CD8-positive, alpha-beta T cell (primary cell): ENCODE measurements at places on chromosomes 1 and 21. TPM values are rescaled to one million over a fixed set of nuclear protein-coding genes. Genes with fewer than 3 reads are reported as not detected.
A peak's percentile ranks its signal among the peaks of the same experiment; 100 is the strongest.

DNA sequence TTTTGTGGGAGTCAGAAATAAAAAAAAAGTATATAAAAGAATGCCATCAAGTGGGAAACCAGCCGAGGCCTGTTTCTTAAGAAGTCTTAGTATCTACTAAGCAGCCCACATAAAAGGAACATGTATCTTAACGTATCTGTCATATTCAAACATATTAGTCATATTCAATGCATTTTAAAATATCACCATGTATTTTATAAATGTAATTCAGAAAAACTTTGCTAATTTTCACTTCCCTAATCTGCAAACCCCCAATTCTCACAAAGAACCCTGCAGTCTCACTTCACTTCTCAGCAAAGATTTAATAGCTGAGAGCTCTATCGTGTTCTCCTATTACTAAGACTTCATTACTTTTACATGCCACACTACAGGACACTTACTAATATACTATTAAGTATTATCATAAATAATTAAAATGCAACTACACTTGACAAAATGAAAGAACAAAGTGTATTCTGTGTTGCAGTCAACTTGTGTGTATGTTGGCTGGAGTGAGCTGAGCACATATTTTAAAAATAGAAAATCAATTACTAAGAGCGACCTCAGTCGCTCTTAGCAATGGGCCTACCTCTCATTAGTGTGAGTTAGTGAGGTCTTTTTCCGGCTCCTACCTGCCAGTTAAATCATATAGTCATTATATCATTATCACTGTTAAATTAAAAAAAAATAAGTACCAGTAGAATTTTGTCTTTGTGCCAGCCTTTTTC lies 484.3 kb downstream of the LMO4 start:
- no peak for DNase-seq

DNA sequence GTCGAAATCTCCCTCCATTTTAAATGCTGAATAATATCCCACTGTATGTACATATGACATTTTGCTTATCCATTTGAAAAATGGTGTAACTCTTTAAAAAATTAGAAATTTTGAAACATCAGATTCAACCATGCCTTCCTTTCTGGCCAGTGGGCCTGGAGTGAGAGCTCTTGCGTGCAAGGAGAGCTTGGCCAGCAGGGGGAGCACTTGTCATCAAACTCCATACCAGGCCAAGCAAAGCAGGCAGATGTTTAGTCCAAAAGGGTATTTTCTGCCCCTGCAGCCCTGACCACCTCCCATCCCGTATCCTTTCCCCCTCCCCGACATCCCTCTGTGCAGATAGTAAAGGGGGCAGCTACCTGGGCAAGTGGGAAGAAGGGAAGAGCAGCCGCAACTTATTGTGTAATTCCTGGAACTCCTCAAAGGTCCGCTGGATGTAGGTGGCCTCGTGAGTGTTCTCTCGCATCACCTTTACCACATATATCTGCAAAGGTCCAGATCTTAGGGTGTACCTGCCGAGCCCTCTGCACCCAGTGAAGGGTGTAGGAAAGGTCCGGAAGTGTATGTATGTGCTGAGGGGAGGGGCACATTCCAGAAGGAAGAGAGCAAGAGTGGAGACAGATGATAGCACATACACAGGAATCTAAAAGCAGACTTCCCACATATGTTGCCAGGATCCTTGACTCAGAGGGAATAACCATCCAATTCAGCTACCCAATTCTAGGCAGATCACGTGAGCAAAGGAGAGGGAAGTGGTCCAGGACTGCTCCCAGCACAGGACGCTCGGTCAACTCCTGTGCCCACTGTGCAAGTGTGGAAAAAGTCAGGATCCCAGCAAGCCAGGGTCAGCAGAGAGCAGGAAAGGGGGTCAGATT lies 19.9 kb upstream of the PPP1R15B start:
- peak; percentile 80 for DNase-seq

DNA sequence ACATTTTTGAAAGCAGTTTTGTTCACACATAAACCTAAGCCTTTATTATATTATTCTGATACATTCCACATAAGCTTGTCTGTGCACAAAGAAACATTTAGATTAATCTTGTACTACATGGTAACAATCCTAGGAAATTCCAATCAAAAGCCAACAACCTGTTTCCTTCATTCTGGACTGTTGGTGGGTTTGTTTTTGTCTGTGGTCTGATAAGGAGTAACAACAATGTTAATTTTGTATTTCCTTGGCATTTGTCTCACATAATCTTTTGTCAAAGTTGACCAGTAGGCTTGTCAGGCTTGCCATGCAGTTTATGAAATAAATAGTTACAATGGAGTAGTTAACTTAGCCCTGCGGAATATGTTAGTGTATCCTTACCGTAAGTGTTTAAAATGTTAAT lies 183.3 kb downstream of the DHRS3 start:
- no peak for DNase-seq

- DNase-seq, result peak; percentile 40
Observed at GRCh38 chr1:198936371-198937083, 297.7 kb downstream of the PTPRC start.

DNA sequence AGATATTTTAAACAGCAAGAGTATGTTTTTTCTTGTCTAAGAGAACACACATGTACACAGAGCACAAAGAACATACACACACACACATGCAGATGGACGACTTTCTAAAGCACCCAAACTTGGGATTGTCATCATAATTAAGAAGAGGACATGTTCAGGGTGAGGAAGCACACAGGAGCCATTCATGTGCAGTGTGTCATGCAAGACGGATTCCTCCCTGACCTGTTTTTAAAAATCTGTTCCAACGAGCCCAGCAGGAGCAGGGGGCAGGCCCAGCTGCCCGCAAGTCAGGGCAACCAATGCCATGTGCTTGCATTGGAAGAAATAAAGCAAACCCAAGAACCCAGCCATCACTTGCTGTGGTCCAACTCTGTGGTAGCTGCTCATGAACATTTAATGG lies 167.3 kb upstream of the ZNF644 start:
- DNase-seq, result no peak

DNA sequence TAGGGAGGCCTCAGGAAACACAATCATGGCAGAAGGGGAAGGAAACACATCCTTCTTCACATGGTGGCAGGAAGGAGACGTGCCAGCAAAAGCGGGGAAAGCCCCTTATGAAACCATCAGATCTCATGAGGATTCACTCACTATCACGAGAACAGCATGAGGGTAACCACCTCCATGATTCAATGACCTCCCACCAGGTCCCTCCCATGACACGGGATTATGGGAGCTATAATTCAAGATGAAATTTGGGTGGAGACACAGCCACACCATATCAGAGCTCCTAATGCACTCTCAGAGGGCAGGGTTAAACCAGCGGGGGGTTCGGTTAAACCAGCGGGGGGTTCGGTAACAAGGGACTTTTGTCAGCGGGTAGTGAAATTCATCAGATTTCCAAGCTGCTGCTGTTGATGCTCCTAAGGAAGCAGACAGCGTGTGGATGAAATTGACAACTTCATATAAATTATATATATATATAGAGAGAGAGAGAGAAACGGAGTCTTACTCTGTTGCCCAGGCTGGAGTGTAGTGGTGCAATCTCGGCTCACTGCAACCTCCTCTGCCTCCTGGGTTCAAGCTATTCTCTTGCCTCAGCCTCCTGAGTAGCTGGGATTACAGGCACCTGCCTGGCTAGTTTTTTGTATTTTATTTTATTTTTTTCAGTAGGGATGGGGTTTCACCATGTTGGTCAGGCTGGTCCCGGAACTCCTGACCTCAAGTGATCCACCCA lies 4.2 kb downstream of the CSTB start:
- no peak for DNase-seq

GRCh38 chr1:213054733-213055591 lies 3.9 kb downstream of the RPS6KC1 start:
- DNase-seq, result no peak

GRCh38 chr1:117591252-117591651 lies 14.6 kb upstream of the TENT5C start:
- no peak for DNase-seq

DNA sequence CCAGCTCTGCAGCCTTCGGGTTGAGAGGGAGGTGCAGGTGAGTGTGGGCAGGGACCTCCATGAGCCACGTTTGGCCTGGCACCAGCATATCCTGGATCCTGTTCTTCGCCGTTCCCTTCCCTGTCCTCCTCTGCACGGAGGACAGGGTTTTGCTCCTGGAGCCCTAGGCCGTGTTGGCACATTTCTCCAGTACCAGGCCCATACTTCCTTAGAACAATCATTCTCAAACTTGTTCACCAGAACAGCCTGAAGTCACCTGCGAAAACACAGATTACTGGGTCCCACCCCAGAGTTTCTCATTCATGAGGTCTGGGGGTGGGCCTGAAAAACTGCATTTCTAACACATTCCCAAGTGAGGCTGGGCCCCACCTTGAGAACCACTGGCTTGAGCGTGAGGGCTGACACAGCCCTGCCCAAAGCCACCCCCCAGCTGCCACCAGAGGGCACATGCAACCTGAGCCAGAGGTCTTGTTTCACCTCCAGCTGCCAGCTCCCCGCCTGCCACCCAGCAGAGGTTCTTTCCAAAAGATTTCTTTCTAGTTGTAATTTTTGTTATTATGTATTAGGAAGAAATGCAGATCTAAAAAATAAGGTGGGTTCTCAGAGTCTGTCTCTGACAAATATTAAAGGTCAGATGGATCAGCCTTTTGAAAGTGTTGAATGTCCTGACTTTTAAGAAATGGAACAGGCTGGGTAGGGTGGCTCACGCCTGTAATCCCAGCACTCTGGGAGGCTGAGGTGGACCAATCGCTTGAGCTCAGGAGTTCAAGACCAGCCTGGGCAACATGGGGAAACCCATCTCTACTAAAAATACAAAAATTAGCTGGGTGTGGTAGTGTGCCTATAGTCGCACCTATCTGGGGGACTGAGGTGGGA lies 39.6 kb upstream of the LDLRAP1 start:
- peak; percentile 80 for DNase-seq

- no peak for DNase-seq
Observed at GRCh38 chr1:40341491-40342380, 24.6 kb upstream of the COL9A2 start.

DNA sequence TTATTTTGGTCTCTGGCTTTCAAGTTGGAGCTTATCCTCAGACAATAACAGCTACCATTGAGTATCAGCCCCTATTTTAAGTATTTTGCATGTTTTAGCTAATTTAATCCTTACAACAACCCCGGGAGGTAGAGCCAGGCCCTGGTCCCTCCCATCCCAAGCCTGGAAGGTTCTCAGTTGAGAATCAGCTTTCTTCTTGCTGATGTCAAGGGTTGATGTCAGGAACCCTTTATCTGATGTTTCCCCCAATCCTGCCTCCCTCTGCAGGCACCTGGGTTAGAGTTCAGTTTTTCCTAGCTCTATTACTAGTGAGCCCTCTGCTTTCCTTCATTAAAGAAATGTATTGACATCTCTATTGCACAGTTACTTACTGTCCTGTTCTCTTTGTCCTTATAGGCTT lies 3.6 kb upstream of the SVBP start:
- no peak for DNase-seq

- DNase-seq, result no peak
Observed at GRCh38 chr21:44260066-44260465, 1.6 kb downstream of the DNMT3L start.

GRCh38 chr1:199394856-199395255 lies 632.7 kb upstream of the NR5A2 start:
- DNase-seq, result no peak

DNA sequence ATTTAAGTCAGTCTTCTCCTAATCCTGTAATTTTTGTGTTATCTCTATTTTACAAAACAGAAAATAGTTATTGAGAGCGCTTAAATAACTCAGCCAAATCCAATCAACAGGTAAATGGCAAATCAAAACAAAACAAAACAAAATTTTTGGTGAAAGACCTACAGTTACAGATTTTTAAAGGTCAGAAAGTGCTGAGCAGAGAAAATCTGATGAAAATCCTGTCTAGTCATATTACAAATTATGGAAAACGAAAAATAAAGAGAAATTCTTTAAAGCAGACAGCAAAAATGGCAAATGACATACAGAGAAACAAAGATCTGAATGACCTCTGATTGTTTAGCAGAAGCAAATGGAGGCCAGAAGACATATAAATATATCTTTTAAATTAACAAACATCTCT lies 482.4 kb downstream of the PCP4 start:
- DNase-seq, result no peak

DNA sequence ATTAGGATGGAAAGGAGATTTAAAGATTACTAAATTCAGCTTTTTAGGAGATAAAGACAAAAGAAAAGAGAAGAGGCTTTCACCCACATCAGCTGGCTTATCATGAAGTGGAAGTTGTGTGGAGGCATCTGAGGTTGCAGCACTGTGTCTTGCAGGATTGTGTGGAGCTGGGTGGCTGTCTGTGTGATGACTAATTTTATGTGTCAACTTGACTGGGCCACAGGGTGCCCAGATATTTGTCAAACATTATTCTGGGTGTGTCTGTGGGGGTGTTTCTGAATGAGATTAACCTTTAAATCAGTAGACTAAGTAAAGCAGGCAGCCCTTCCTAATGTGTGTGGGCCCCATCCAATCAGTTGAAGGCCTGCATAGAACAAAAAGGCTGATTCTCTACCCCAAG lies 3.9 kb downstream of the KCNA10 start:
- no peak for DNase-seq

- no peak for DNase-seq
Observed at GRCh38 chr1:197736685-197737084, 38.6 kb downstream of the DENND1B start.

GRCh38 chr1:30363031-30363430 lies 360.4 kb downstream of the MATN1 start:
- no peak for DNase-seq

DNA sequence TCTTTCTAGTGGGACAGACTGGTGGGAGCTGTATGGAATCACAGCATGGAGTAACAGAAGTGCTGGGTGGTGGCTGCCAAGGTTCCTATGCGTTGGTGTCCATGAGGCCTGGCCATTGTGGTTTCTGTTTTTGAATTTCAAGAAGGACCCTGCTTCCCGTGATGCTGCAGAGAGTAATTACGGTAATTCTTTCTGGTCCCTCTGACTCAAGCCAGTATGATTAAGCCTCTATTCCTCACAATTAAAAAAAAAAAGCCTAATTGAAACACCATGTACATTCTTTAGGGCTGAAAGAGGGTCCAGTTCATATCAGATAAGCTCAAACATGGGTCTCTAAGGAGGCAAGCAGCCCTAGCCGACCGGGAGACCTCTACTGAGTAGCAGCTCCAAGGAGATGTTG lies 10.5 kb upstream of the C1orf21 start:
- no peak for DNase-seq

DNA sequence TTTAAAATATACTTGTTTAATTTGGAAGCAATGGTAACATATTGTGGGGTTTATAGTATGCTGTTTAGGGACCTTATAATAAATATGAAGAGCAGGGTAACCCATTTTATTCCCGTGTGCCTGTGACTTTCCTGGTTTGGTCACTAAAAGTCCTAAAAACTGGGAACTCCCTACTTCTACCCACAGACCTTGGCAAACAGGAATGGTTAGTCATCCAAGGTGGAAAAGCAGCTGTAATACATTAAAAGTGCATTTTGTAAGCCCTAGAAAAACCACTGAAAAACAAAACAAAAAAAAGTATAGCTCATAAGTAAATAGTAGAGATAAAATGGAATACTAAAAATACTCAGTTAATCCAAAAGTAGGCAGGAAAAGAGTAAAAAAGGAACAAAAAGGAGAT lies 538.9 kb downstream of the LMO4 start:
- DNase-seq, result no peak

- DNase-seq, result no peak
Observed at GRCh38 chr1:28257736-28258135, 1.6 kb upstream of the SESN2 start.

OR10Z1 gene
- total RNA-seq, result not detected

SLFNL1 gene
- 0.14 TPM for total RNA-seq

CD1D gene
- not detected for total RNA-seq

CELSR2 gene
- 3.8 TPM for total RNA-seq

GUCA2B gene
- not detected for total RNA-seq

S100A14 gene
- total RNA-seq, result not detected

UBL4B gene
- not detected for total RNA-seq
